Stimulated activated CD8-positive, alpha-beta memory T cell treated with anti-CD3 and anti-CD28 coated beads, Interleukin-2, amount 100 ng/mL, for 48 hours (primary cell): ENCODE measurements at places on chromosomes 5 and 9.

- DNase-seq: no peak
These were observed 1.3 kb downstream of the BARHL1 start for GRCh38 chr9:132583584-132584304.

GRCh38 chr9:11023201-11023600 lies 410.4 kb upstream of the PTPRD start:
- no peak for DNase-seq

- DNase-seq: no peak
These were observed 39.0 kb upstream of the ZSWIM6 start for GRCh38 chr5:61293071-61293470.

DNA sequence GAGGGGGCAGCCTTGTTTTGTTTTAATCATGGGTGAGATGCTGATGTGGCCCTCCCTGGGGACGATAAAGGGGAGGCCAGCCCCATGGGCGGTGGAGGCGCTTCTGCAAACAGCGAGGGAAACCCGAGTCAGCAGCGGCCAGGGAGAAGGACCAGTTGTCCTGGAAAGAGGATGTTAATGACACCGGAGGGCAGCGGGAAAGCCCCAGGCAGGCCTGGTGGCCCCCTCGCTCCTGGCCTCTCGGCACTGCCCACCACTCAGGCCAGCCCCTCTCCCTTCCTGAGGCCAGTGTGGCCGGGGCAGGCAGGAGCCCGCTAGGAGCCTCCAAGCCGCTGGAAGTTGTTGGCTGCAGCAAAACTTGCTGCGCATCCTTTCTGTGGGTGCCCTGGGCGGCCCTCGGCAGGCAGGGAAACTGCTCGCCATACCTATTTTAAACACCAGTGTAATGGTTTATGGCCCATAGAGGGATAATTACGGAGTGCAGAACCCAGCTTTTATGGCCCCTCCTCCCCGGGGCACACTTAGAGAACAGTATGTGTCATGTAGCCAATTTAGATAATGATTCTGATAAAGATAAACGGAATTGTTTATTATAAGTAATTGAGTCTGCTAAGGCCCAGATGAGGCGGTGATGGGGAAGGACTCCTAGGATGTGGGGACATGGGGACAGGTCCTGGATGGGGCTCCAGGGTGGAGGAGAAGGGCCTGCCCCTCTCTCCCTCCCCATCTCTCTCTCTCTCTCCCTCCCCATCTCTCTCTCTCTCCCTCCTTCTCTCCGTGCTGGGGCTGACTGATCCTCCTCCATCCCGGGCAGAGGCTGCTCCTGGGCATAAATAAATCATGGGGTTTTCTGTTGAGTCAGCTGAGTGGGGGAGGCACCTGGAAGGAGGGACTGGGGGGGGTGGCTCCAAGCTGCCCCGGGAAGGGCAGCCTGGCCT lies 36.9 kb downstream of the LMX1B start:
- DNase-seq: no peak

DNA sequence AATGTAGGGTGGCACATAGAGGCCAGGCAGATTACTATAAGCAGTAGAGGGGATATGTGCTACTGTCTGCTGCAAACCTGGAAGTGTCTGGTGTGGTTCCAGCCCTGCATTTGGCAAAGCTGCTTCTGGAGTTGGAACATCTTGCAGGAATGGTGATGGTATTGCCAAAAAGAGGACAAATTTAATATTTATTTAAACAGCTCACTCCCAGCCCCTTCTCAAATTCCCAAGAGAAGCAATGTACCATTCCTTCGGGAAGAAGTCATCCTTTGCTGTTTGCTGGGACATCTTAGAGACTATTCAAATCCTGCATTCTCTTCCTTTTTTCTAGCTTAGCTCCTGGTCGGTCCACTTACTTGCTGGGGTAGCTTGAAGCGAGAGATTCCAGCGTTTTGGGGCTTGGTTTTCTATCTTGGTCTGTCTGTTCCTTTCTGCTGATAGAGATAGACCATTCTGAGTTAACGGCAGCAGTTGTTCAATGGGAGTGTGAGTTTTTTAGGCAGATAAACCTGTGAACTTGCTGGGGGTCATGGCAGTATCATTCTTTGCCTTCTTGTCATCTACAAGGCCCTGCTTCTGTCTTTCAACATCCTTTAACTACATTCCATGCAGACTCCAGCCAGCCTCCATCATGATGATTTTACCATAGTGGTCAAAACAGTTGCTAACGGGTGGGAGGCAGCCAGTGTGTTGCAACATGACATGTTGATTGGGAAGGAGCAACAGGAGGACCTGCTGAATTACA lies 69.9 kb downstream of the RCL1 start:
- DNase-seq: no peak
